Tongue (tissue), 3 donors: ENCODE measurements at places on chromosomes 16 and 17. TPM values are rescaled to one million over a fixed set of nuclear protein-coding genes. Genes with fewer than 3 reads are reported as not detected.

The GRAP gene
- 8.1 TPM for total RNA-seq

GRCh38 chr17:69402052-69402451 is 12.4 kb upstream of the MAP2K6 start:
- no peak for DNase-seq

DNA sequence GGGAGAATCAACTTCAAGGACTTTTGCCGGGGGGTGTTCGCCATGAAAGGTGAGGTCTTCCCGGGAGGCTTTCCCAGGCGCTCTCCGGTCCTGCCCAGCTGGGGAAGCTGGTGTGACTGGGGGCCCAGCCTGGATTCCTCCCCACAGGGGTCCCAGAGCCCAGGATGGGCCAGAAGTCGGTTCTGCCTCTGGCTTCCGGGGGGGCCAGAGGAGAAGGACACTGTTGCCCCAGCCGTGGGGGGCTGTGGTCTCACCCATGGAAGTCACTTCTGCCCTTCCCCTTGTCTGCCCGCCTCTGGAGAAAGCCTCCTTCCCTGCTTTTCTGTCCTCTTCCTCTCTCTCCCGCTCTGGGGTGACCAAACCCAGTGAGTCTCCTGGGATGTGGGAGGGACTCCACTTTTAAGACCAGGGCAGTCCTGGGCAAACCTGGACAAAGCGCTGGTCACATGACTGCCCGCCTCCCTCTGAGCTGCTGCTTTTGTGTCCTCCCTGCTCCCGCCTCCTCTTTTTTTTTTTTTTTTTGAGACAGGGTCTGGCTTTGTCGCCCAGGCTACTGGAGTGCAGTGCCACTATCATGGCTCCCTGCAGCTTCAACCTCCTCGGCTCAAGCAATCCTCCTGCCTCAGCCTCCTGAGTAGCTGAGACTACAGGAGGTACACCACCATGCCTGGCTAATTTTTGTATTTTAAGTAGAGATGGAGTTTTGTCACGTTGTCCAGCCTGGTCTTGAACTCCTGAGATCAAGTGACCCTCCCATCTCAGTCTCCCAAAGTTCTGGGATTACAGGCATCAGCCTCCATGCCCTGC is 40.6 kb downstream of the RAB11FIP4 start:
- no peak for DNase-seq

- DNase-seq: peak; percentile 32
These were observed 306.0 kb upstream of the RBFOX1 start for GRCh38 chr16:7026639-7027038.

DNA sequence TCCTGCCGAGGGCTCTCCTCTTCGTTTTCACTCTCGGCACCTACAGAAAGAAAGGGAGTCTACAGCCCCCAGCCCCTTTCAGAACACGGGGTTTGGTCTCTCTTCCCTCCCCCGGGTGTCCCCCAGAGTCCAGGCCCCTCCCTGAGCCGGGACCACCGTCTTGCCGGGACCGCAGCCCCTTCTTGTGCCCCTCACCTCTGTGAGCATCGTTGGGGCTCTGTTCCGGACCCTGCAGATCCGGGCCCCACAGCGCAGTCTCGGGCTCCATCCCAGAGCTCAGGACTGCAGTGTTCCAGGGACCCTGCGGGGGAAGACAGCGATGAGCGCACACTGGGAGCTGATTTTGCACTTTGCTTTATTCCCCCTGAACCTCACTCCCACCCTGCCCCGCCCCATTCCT is 2.8 kb downstream of the ZNF629 start:
- DNase-seq: no peak

DNA sequence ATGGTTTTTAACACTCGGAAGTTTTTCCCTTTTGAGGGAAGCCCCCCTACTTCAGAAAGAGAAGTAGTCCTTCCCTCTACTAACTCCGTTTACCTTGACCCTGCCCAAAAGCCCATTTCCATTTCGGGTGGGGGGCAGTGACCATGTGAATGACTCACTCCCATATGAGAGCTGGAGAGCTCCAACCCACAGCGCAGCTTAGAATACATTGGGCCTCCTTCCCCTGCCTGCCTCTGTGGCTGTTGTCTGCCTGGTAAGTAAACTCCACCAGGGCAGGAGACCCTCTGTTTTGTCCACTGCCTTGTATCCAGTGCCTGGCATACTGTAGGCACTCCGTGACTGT is 985 bp downstream of the SGSM2 start:
- peak; percentile 28 for DNase-seq

The MYH13 gene
- total RNA-seq: 1.4 TPM

DNA sequence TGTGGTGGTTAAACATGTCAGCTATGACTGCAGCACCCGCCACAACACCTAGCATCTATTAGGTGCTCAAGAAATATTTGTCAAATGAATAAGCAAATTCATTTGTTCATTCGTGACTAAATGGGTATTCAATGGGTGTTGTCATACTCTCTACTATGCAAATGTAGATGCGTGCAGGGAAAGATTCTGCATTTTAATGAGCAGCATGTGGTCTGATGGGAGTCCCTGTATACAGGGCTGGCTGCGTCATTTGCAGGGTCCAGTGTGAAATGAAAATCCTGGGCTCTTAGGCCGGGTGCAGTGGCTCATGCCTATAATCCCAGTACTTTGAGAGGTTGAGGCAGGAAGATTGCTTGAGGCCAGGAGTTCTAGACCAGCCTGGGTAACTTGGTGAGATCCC is 97.5 kb downstream of the CACNG3 start:
- DNase-seq: no peak

DNA sequence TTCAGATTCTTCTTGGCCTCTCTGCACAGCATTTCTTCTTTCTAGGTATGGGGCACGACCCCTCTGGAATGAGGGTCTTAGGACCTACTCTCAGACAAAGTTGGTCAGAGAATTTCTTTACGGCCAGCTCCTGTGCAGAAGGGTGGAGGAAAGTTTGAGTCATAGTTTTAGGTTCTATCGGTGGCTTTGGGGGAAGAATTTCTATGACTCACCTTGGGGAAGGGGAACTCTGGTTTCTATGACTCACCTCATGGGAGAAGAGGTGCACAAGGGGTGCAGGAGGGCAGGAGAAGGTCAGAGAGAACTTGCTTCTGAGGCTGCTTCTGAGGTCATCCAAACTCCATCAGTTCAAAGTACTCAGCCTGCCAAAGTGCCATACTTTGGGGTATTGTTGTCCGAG is 2.5 kb upstream of the ABCC12 start:
- DNase-seq: no peak

- no peak for DNase-seq
These were observed 316.3 kb downstream of the SEC14L1 start for GRCh38 chr17:77456951-77457548.

The CES1 gene
- 0.72 TPM for total RNA-seq

GRCh38 chr17:67632141-67632540 is 85.6 kb upstream of the NOL11 start:
- no peak for DNase-seq

The ACSM2A gene
- not detected for total RNA-seq

DNA sequence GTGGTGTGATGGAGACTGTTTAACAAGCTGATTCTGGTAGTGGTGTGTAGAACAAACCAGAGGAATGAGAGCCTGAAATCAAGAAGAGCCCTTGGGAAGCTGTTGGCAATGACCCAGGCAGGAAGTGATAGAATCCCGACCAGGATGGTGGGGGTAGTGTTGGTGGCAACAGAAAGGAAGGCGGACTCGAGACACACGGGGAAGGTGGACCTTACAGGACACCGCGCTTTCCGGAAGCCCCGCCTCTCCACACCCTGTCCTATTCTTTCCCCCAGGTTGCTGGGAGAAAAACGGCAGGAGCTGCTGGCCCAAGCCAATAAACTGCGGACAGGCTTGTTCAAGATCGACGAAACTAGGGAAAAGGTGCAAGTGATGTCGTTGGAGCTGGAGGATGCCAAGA is 30.0 kb upstream of the KDM6B start:
- peak; percentile 16 for DNase-seq

The CDH11 gene
- 60.6 TPM for total RNA-seq

GRCh38 chr17:50359005-50359699 is 13.2 kb downstream of the XYLT2 start:
- peak; percentile 24 for DNase-seq

- DNase-seq: no peak
These were observed 888 bp downstream of the PIGW start for GRCh38 chr17:36535669-36536081.

DNA sequence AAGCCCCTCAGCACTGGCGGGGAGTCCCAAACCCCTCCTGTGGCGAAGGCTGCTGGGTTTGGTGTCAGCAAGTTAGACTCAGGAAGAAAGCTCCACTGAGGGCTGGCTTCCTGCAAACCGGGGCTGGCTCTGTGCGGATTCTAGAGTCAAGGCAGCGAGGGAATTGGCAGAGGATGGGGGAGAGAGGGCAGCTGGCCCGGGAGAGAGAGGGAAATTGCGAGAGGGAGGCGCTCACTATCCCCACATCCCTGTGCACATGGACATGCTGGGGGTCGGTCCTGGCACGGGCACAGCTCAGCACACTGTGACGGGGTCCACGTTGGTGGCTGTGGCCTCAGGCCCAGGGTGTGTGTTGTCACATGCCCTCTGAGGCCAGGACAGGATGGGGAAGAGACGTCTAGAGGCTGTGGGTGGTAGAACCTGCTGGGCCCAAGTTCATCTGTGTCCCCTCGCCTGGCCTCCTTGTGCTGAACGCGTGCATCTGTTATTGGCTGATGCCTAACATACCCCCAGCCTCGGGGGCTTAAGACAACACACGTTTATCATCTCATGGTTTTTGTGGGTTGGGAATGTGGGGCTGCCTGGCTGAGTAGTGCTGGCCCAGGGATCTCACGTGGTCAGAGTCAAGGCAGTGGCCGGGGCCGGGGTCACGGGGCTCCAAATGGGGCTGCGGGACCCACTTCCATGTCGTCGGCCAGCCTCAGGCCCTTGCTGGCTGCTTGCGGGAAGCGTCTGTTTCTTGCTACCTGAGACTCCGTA is 16.7 kb upstream of the JPH3 start:
- DNase-seq: no peak

- peak; percentile 75 for DNase-seq
These were observed at the start of the genes KCTD19 and LRRC36 for GRCh38 chr16:67326472-67327309. KCTD19 (minus strand) TSS chr16:67326741; CDS start chr16:67326707, 34 bp downstream. LRRC36 (plus strand) TSS chr16:67326815; CDS start chr16:67326863, 48 bp downstream.

GRCh38 chr16:69935740-69936139 is 15.4 kb upstream of the CLEC18A start:
- no peak for DNase-seq

GRCh38 chr17:68343976-68344375 is 52.7 kb downstream of the ARSG start:
- no peak for DNase-seq

DNA sequence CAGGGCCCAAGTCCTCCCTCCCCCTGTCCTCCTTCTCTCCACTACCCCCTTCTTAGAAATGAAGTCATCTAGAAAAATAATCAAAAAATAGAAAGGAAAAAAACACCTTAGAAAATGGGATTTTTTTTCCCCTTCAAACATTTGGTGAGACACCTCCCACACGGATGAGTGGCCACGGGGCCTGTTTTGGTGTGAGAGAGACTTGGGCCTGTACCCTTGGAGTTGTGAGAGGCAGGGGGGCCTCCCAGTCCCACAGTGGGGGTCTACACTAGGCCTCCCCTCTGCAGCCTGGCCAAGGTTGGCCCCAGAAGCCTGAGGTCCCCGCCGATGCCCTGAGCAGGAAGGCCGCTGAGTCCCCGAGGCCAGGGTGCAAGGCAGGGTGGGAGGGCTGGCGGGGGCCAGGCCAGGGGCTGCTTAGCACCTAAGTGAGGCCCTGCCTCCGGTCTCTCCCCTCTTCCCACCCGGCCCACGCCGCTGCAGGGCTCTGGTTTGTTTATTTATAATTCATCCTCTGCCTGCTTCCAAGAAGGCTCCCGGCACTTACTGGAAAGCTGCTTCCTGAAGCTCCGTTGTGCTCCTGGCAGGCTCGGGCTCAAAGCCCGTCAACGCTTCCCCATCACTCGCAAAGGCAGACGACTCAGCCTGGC is 26.4 kb downstream of the NPTX1 start:
- DNase-seq: peak; percentile 23

DNA sequence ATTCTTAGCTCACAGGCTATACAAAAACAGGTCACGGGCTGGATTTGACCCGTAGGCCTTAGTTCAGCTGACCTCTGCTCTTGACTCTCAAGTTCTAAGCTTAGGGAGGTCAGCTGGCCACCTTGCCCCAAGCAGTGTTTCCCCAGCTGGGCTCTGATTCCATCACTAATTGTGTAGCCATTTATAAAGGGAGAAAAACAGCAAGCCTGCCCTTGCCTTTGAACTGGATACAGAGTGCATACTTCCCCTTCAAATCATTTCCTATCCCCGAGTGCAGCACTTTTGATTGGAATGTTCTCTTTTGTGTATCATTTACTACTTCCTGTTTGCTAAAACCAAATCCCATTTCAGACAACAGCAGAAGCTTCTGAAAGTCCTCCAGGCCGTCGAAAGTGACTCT is 153.6 kb downstream of the KATNIP start:
- DNase-seq: no peak

DNA sequence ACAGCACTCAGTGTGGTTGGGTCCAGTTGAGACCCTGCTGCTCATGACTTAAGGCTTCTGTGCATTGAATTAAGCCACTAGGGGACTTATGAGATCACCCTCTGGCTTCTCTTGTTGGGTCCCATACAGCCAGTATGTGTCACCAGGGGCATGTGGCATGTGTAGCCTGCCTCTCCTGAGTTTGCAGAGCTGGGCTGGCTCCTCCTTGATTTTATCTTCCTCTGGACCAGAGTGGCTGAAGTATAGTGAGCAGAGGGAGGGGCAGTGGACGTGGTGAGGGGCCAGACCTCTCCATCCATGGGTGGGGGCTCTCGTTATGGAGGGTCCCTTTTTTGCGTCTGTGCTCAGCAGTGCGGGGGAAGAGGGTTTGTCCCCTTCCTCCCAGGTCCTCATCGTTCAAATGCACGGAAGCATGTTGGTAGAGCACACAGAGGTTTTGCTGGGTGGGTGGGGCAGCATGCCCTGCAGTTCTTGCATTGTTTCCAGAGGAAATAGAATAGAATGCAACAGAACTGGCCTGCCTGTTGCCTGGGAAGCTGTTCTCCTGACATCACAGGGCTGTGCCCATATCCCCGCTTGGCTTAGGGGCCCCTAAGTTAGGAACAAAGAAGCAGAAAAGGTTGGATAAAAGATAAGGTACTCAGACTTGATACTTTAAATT is 77.4 kb downstream of the SPECC1 start:
- no peak for DNase-seq

The GNG13 gene
- total RNA-seq: not detected

The COG1 gene
- 17.6 TPM for total RNA-seq

The GDPD3 gene
- total RNA-seq: 3.3 TPM

- no peak for DNase-seq
These were observed 42.3 kb downstream of the MAPT start for GRCh38 chr17:45936610-45937009.

- DNase-seq: no peak
These were observed 26.9 kb upstream of the HLF start for GRCh38 chr17:55237841-55238178.

DNA sequence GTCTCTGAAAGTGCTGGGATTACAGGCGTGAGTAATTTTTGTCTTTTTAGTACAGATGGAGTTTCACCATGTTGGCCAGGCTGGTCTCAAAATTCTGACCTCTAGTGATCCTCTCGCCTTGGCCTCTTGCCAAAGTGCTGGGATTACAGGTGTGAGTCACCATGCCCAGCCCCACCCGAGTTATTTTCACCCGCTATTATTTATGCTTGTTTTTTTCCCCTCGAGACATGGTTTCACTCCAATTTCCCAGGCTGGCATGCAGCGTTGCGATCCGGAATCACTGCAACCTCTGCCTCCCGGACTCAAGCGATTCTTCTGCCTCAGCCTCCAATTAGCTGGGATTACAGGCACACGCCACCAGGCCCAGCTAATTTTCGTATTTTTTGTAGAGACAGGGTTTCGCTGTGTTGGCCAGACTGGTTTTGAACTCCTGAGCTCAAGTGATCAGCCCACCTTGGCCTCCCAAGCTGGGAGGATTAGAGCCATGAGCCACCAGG is 9.2 kb downstream of the RPL23 start:
- DNase-seq: no peak

The SCNN1B gene
- 3.8 TPM for total RNA-seq
